Glomerular endothelial cell (primary cell): ENCODE measurements at places on chromosomes 16 and 17. TPM values are rescaled to one million over a fixed set of nuclear protein-coding genes. Genes with fewer than 3 reads are reported as not detected.

DNA sequence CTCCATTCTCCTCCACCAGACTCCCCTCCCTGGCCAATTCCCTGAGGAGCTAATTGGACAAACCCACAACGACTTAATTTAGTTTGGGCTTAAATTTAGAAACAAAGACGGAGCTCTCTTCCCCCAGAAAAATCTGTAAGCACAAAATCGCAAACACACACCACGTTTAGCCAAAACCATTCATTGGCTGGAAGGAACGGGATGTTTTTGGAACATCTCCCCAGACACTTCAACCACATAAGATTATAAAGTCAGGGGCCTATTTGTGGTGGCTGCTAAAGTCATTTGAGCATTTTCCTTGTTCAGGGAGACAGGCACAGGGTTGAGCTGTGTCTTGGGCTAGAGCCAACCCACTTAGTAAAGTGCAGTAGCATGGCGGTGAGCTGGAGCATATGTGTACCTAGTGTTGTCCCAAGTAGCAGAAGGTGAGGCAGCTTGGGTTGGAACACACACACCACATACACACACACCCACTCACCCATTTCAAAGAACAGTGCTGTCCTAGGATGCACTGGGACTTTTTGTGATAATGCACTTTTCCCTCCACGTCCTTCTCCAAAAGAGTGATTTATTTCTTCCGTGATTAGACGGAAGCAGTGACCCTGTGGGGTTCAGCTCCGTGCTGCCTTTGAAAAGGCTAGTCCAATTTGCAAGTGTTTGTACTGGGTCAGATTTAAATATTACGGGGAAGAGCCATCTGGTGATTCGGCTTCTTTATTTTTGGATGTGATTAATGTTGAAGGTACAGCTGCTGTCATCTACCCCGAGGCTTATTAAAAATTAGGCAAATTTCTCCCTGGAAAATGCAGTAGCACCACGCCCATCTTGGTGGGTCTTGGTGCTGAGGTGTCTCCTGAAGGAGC is 32.2 kb downstream of the ELAC2 start:
- no peak for DNase-seq

Gene CCL1
- not detected in 2 replicates for total RNA-seq

- no peak for DNase-seq
Measured at GRCh38 chr17:4759776-4760236, 11.9 kb upstream of the TM4SF5 start.

GRCh38 chr17:60332574-60332973 is 59.4 kb downstream of the USP32 start:
- no peak for DNase-seq

GRCh38 chr17:80689129-80689619 is 144.5 kb downstream of the RPTOR start:
- DNase-seq, result no peak

DNA sequence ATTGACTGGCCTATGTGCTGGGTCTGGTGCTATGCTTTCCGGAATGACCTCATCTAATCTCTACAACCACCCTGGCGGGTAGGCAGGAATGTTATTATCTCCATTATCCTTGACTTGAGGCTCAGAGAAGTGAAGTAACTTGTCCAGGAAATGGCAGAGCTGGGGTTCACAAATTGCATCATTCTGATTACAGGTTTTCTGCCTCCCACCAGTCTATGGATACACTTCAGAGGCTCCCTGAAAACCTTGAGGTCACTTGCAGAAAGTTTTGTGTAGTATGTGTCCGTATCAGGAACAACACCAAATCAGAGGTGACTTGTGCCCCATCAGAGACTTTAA is 19.1 kb downstream of the NOD2 start:
- no peak for DNase-seq

Gene PITPNM3
- 0.15 and 0.82 TPM in 2 replicates for total RNA-seq

Gene ZNF624
- 3.6 and 3.9 TPM in 2 replicates for total RNA-seq

- DNase-seq, result no peak
Measured at GRCh38 chr16:4085405-4085970, 30.8 kb downstream of the ADCY9 start.

GRCh38 chr17:66040402-66040801 is 151.5 kb downstream of the CEP112 start:
- no peak for DNase-seq

GRCh38 chr17:79685121-79685520 is 45.6 kb upstream of the ENPP7 start:
- DNase-seq, result no peak

Gene CCL8
- total RNA-seq, result 3.6 TPM in 1 of 2 replicates, not detected in the other

GRCh38 chr16:19774024-19774423 is 56.0 kb downstream of the IQCK start:
- no peak for DNase-seq
